Suprapubic skin (tissue), 4 donors: ENCODE measurements at places on chromosomes 1 and 21. TPM values are rescaled to one million over a fixed set of nuclear protein-coding genes. Genes with fewer than 3 reads are reported as not detected.

GRCh38 chr1:76110666-76111065 is 36.1 kb downstream of the ST6GALNAC3 start:
- H3K4me3 ChIP-seq = no peak overlapping the region
- no peaks in the 10 kb centered on the region for H3K27me3 ChIP-seq
- no peak overlapping the region for H3K27ac ChIP-seq
- DNase-seq = no peak

GRCh38 chr1:39688706-39689105 is 2.5 kb downstream of the HPCAL4 start:
- no peak for DNase-seq
- H3K36me3 ChIP-seq = no peaks in the 10 kb centered on the region
- H3K4me1 ChIP-seq = peaks cover 23% of the 10 kb centered on the region
- H3K4me3 ChIP-seq = no peak overlapping the region
- H3K27ac ChIP-seq = no peak overlapping the region

The HMCN1 gene
- total RNA-seq = 5.6 TPM

The HCRTR1 gene
- not detected for total RNA-seq

The TMEM81 gene
- total RNA-seq = 2.4 TPM

GRCh38 chr1:192604979-192605620 is 29.5 kb downstream of the RGS1 start:
- no peaks in the 10 kb centered on the region for H3K27me3 ChIP-seq
- no peak overlapping the region for H3K27ac ChIP-seq
- peaks cover 2% of the 10 kb centered on the region for H3K4me1 ChIP-seq
- H3K4me3 ChIP-seq = no peak overlapping the region
- no peak for DNase-seq
- H3K36me3 ChIP-seq = no peaks in the 10 kb centered on the region

The RTCA gene
- total RNA-seq = 16.3 TPM

DNA sequence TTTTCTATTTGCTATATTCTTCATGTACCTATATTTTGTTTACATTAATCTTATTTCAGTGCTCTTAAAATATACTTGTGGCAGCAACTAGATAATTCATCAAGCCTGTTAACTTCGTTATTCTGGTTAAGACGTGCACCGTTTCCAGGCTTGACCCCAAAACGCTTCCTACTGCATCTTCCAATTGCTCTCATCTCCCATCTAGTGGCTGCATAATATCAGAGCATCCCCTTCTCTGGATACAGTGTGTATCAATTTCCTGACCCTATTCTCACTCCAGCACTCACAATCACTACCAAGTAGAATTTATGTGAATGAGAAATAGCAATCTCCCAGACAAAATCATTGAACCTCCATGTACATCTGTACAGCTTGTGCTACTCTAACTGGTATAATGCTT is 1280.3 kb upstream of the B3GALT2 start:
- H3K4me3 ChIP-seq = no peak overlapping the region
- H3K27ac ChIP-seq = no peak overlapping the region
- no peaks in the 10 kb centered on the region for H3K36me3 ChIP-seq

DNA sequence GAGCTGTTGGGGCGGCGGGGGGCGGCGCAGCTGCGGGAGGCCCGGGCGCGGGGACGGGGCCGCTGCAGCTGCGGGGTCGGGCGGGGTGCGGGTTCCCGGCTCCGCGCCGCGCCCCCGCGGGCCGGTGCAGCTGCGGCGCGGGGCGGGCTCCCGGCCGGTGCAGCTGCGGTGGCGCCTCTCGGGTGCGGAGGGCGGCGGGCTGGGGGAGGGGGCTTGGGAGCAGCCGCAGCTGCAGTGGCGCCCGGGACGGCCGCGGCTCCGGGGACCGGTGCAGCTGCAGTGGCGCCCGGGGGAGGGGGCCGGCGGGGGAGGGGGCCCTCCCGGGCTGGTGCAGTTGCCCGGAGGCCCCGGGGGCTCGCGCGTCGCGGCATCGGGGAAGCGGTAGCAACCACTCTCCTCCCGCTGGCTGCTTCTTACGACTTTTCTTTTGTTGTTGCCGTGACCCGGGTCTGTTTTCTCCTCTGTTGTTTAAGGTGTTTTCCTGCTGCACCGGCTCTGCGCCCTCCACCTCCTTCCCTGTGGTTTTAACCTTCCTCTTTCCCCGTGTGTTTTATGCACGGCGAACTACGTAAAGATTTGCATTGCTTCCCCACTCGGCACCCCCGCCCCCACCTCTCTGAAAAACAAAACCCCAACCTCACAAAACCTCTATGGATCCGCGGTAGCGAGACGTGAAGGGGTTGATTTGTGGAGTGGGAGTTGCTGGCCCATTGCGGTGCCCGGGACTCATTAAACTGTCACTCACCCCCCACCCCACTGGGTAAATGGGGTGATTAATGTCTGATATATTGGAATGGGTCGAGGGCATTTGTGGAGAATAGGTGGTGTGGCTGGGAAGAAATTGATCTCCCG is 1.7 kb upstream of the ZBTB18 start:
- no peak for DNase-seq
- H3K4me1 ChIP-seq = peaks cover 38% of the 10 kb centered on the region
- peak overlapping the region; percentile 75 for H3K27ac ChIP-seq
- peak overlapping the region; percentile 86 for H3K4me3 ChIP-seq
- H3K27me3 ChIP-seq = no peaks in the 10 kb centered on the region
- H3K36me3 ChIP-seq = peaks cover 5% of the 10 kb centered on the region
